ENCODE measurements at places on chromosomes 1 and 21.

DNA sequence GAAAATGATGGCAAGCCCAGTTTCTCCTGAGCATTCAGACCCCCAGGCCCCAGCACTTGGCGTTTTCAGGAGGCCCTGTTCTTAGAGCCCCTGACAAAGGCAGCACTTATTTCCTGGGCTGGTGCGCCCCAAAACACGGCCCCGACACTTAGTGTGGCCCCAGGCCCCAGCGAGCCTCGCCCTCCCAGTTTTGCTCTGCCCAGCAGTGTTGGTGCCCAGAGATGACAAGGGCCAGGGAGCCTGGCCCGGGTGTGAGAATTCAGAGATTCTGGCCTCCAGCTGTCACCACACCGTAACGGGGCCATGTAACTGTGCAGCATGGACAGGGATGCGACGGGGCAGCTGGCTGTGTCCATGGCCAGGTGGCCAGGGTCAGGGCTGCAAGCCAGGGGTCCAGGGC is 18.0 kb upstream of the ARHGEF16 start:
- no peak for DNase-seq

DNA sequence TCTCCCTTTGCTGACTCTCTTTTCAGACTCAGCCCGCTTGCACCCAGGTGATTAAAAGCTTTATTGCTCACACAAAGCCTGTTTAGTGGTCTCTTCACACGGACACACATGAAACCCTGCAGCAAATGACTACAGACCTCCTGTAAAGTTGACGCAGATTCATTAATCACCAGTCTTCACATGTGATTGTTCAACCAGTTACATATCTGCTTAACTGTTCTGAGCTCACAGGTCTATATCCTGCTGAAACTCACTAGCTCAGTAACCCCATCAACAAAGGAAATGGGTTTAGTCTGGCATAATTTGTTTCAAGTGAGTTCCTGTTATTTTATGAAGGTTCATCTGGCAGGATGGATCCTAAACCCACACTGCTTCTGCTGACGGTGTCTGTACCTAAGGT is 68.4 kb upstream of the GJA8 start:
- no peak for DNase-seq

DNA sequence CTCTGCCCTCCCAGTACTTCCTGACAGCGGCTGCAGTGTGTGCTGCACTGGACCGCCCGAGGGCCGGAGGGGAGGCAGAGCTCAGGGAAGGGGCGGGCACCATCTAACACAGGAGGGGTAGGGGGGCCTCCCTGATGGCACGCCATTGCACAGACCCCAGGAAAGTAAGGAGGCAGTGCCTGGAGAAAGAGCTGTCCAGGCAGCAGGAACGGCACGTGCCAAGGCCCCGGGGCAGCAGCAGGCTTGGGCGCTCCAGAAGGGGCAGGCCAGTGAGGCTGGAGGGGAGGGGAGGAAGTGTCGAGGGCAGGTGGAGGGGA is 110.7 kb downstream of the CRYAA start:
- DNase-seq = no peak

DNA sequence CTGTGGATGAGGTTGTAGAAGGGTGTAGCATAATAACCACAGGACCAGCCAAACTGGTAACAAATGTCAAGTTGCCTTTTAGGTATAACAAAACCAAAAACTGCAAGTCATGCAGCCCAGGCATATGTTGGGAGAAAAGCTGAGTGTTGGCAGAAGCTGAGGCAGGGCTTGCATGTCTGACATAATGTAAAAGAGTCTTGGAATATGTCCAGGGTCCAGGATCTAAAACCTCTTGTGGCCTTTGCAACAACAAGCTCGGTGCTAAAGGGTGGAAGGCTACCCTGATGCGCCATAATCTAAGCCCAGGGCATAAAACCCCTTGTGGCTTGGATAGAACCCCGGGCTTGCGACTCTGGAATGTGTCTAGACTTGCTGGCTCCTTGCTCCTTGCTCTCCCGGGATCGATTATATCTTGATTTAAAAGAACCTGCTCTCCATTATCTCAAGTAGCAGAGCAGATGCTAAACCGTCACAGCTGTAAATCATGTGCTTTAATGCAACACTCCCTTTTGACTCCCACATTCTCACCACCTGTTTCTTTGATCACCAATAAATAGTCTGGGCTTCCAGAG is 26.5 kb upstream of the SLC35A3 start:
- DNase-seq = no peak

- no peak for DNase-seq
These were observed 233.0 kb upstream of the KAZN start for GRCh38 chr1:14365301-14365988.

- DNase-seq = no peak
These were observed 282.8 kb upstream of the PKN2 start for GRCh38 chr1:88401313-88401712.

DNA sequence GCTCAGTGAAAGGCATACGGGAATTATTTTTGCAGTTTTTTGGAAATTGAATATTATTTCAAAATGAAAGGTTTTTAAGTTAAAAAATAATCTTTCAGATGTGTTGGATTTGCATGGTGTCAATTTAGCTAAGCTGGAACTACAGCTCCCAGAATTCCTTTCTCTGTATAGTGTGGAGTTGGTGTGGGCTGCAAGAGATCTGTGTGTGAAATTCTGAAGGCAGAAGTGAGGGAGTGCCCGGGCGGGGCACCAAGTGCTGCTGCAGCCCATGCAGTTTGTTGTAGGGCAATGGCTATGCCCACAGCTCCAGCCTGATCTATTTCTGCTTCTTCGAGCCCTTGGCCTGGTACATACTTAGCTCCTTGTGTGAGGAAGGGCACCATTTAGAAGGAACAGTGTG is 60.5 kb upstream of the CSF1 start:
- no peak for DNase-seq

- DNase-seq = peak; percentile 63
These were observed at the start of gene SCCPDH for GRCh38 chr1:246724016-246724730. Gene SCCPDH (plus strand): TSS chr1:246724409. CDS start chr1:246724423, 14 bp downstream.

DNA sequence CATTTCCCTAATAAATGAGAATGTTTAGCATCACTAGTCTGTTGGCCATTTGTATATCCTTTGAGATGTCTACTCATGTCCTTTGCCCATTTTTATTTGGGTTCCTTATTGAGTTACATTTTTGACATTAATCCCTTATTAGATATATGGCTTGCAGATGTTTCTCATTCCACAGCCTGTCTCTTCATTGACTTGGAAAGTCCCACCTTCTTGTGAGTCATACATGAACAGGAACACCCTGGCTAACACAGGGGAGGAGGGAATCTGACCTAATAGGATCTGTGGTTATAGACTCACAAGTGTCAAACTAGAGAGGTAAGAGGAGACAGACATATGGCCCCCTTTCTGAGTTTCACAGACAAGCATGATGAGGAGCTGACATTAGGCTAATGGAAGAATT is 11.5 kb downstream of the ZP4 start:
- no peak for DNase-seq

DNA sequence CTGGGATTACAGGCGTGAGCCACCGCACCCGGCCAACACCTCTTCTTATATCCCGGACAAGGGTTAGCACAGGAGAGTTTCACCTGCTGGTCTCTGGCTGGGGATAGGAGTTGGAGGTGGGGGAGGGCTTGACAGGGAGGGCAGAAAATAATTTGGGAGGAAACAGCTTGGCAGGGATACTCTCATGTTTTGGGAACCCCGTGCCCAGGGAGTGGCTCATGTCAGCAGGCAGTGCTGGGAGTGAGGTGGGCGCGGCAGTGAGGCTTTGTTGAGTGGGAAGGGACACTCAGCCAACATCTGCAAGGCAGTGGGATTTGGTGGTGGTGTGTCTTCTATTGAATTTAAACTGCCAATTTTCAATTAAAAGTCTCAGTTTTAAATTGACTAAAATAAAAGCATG is 1.1 kb upstream of the THEM5 start:
- DNase-seq = no peak

- no peak for DNase-seq
These were observed 55.5 kb upstream of the DNAJC6 start for GRCh38 chr1:65253800-65254319.

DNA sequence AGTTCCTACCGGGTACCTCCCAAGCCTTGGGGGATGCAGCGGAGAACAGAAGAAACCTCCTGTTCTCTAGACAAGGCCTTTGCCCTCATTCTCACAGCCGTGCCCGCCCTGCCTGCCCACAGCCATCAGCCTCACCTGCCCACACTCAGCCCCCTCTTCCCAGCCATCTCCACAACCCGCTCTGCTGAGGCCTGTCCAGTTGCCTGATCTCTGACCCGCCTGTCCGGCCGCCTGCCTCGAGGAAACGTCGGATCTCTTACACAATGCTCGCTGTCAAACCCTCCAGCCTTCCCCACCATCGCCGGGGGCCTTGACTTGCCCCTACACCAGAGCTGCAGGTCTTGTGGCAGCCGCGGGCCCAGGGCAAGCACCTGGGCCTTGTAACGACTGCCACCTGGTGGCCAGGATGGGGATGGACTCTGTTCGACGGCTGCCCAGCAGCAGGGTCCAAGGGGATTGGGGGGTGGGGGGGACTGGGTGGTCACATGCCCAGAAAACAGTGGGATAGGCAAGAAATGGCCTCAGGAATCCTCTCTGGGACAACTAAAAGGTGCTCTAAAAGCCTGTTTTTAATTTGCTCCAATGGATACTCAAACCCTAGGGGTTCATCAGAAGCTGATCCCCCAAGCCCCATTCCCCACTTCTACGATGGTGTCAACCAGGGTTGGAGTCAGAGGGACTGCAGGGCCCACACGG is 31.0 kb downstream of the SLC45A1 start:
- DNase-seq = peak; percentile 78

GRCh38 chr1:212670301-212670700 is 29.3 kb downstream of the BATF3 start:
- DNase-seq = no peak

DNA sequence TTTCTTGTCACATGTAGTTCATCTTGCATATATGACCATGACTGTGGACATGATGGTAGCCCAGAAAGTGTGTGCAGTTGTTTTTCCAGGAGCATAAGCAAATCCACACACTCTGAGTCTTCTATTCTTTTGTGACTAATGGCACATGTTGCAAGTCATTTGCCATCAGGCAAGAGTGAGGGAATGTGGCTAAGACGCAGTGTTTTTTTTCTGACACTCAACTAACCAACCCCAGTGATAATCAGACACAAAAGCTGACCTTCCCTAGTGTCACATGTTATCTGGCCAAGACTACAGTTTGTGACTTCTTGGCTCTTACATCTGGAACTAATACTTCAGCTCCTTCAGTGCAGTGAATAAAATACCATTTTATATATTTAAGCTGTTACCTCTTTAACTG is 108.8 kb downstream of the ITSN1 start:
- DNase-seq = no peak

DNA sequence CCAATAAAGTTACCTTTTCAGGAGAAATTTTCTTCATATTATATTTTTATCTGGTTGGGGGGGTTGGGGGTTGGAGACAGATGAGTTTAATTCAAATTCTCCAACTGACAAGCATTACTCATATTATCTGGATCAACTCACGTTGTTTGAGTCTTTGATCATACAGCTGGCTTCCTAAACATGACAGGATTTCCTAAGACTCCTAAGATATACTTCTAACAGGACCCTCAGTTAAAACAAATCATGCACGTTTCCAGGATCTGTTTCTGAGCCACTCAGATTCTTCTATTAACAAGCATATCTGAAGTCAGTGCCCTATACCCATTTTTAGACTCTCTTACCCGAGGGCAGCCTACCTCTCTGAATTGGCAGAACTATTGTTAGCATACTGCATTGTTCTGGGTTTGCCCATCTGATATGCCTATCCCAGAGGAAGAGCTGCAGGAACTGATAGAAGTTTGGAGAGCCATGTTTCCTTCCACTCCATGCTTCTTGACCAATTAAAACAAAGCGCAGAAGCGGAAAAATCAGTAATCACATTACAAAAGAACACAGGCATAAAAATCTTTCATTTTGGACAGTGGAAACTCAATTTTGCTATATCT is 653.9 kb downstream of the LTN1 start:
- DNase-seq = no peak

DNA sequence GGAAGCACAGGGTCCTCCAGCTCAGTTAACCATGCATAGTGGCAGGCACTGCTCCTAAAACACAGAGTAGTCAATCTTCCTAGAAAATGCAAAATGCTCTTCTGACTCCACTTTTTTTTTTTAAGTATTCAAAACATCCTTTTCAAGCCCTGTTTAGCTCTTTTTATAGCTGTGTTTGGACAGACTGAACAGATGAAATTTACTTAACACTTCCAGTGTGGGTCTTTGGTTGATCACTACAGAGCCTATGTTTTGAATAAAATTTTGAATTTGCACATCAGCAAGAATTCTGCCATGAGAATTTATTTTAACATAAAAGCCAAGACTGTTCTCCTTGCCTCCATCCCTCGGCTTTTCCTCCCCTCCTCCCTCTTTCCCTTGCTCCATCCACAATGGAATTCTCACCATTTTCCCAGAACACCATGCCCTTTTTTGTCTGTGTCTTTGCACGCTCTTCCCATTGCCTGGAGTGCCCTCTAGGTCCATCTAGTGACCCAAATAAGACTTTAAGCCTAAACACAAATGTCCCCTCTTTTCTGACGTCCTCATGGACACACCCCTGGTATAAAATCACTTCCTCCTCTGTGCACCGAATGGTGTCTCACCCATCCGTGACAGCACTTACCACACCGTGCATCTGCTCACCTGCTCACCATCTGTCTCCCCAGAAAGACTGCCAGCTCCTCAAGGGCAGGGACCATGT is 24.0 kb upstream of the CPT2 start:
- DNase-seq = no peak

DNA sequence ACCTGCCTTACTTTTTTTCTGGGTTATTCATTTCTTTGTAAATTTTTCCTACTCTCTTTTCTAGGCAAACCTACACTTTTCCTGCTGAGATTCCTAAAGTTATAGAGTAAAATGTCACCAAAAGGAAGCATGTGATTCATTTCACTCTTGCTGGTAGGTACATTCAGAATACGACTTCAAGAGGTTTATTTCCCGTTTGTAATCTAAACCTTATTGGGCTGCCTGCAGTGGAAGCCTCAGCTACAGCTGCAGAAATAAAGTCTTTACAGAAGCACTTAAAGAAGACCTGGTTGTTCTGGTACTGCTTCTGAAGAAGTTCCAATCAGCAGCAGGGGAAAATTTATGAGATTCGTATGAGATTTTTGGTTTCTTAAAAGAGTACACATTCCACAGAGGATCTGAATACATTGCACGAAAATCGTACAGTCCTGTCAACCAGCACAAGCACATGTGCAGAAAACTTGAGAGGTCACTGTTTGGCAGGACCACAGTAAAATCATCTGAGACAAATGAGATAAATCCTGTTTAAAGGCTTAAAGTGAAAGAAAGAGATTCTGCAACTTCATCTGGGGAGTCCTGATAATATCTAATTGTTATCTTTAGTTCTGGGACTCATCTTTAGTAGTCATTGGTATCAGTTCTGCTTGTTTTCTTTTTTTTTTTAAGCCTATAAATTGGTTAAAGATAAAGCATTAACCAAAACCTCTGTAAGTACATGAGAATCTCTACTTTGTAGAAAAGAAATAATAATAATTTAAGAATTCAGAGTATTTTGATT is 109.9 kb upstream of the ADGRL2 start:
- DNase-seq = no peak

GRCh38 chr1:2241820-2242219 is 13.7 kb downstream of the SKI start:
- DNase-seq = no peak

DNA sequence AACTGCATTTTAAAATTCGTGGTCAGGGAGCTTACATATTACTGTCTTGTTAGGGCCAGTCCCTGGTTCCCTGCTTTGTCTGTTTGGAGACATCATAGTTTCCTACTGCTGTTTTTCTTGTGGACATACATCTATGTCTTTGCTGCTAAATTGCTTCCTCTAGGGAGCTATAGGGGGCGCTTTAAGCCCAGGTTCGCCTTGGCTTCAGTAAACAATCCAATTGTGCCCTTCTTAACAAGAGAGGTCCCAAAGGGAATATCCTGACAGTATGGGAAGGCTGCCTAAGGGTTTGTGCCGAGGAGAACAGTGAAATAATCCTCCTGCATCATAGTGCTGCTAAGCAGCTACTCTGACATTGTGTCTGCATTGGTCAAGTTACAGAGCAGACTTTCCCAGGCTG is 112.5 kb downstream of the USH2A start:
- no peak for DNase-seq
